ENCODE measurements at places on chromosomes 13 and 19. TPM values are rescaled to one million over a fixed set of nuclear protein-coding genes. Genes with fewer than 3 reads are reported as not detected.

SLC7A9 gene
- 0.34 TPM for total RNA-seq

ITGBL1 gene
- total RNA-seq, result 0.64 TPM

C19orf33 gene
- total RNA-seq, result not detected

NLRP11 gene
- 0.52 TPM for total RNA-seq

FLT3LG gene
- total RNA-seq, result 6.5 TPM

KRTDAP gene
- not detected for total RNA-seq
